ENCODE measurements at places on chromosomes 12 and 14.

- no peak for DNase-seq
These were observed 129.8 kb upstream of the CPM start for GRCh38 chr12:69062621-69063237.

- DNase-seq, result no peak
These were observed 5.5 kb upstream of the HVCN1 start for GRCh38 chr12:110694330-110694901.

- DNase-seq, result no peak
These were observed 15.5 kb downstream of the MANSC1 start for GRCh38 chr12:12334367-12335040.

DNA sequence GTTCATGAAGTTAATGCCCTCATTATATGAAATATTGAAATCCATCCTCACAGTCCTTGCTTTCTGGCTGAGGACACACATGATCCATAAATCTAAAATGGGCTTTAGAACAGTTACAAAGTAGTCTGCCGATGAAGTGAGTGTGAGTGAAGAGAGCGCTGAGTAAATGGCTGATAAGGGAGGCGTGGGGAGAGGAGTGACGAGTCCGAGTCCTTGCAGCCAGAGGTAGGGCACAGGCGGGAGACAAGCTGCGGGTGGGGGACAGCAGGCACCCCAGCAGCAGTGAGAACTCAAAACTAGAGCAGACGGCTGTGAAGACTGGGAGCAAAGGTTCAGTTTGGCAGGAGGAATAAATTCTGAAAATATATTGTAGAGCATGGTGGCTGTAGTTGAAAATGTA lies 140.1 kb upstream of the ATP2B1 start:
- no peak for DNase-seq

GRCh38 chr12:48691826-48692487 lies 9.9 kb upstream of the KANSL2 start:
- no peak for DNase-seq

- no peak for DNase-seq
These were observed 54.7 kb downstream of the SLC6A12 start for GRCh38 chr12:159156-159782.

DNA sequence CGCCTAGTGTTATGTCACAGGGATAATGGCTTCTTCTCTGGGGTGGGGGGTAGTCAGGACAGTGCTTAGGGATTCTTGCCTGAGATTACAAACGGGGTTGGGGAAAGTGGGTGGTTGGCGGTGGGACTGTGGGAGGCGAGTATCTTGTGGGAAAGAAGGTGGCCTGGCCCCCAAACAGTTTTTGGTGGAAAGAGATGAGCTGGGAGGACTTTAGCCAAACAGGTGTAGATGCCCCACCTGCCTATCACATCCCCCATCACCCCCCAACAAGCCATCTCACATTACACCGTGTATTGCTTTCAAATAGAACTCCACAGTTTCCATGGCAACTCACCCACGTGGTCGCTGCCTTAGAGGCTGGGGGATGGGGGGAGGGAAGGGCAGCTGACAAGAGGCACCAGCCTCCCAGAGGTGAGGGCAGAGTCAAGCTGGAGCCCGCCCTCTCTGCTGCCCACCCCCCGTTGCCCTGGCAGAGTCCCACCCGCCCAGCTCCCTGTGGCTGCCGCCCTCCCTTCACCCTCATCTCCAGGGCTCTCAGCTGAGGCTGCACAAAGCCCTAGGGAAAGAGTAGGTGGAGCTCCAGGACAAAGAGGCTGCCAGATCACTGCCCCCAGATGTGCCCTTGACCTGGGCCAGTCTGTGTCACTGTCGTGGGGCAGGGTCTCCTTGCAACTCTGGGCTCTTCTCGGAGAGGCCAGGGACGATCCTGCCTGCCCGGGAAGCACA lies 98.3 kb downstream of the LRRC74A start:
- no peak for DNase-seq

- DNase-seq, result no peak
These were observed 136.3 kb downstream of the AEBP2 start for GRCh38 chr12:19575337-19576243.

DNA sequence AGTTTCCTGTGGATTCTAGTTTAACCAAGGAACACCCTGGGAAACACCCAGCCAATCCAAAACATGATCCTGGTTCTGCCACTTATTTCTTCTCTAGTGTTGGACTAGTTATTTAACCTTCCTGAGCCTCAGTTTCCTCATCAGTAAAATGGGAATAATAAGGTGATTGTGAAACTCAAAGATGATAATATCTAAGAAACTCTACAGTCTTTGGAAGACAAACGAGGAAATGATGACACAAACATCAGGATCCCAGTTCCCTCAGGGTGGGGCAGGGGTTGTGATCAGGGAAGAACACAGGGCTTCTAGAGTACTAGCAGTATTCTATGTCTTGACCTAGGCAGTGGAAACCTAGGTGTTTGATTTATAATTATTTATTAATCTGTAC lies 18.1 kb upstream of the TMEM106C start:
- DNase-seq, result no peak

All from substantia nigra (tissue), 51 donors.